ENCODE measurements at places on chromosomes 3 and 15.

- DNase-seq = no peak
These were observed 6.0 kb downstream of the CCR2 start for GRCh38 chr3:46359733-46360493.

GRCh38 chr3:12400616-12401194 is 83.6 kb upstream of the TSEN2 start:
- no peak for DNase-seq

DNA sequence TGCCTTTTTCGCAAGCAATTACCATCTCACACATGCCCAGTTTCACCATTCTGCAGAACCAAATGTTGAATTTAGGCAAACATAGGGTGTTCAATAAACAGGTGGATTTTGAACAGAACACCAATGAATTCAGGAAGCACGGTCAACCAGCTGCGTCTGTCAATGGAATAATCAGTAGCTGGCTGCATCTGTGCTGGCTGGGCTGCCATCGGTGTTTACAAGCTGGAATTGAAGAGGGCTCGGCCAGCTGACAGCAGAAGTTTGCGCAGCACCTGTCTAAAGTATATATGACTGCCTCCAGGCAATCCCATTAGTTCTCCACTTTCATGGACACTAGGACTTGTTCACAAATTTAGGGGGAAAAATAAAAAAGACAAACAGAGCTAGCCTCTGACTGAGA is 996.4 kb upstream of the CFAP20DC start:
- no peak for DNase-seq

- no peak for DNase-seq
These were observed 8.0 kb upstream of the KBTBD8 start for GRCh38 chr3:66989860-66990696.

DNA sequence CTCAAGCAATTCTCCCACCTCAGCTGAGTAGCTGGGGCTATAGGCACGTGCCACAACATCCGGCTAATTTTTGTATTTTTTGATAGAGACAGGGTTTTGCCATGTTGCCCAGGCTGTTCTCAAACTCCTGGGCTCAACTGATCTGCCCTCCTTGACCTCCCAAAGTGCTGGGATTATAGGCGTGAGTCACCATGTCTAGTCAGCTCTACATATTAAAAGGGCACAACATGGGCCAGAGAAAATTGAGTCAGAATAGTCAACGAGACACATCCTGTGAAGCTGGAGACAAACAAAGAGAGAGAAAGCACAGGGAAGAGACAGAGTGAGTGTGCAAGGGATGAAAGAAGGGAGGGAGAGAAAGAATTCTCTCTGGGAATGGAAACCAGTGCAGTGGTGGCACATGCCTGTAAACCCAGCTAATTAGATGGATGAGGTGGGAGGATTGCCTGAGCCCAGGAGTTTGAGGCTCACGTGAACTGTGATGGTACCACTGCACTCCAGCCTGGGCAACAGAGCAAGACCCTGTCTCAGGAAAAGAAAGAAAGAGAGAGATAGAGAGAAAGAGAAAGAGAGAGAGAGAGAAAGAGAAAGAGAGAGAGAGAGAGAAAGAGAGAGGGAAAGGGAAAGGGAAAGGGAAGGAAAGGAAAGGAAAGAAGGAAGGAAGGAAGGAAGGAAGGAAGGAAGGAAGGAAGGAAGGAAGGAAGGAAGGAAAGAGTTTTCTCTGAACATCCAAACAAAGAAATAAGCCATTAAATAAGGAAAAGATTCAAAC is 107.2 kb upstream of the SLC25A36 start:
- no peak for DNase-seq

All from LNCaP clone FGC (cell line).